Osteoblast (primary cell): ENCODE measurements at places on chromosomes 4 and X. TPM values are rescaled to one million over a fixed set of nuclear protein-coding genes. Genes with fewer than 3 reads are reported as not detected.

MTM1 gene
- total RNA-seq: 9.8 and 11.8 TPM in 2 replicates

RAB39B gene
- 0.36 and 0.59 TPM in 2 replicates for total RNA-seq

FRG2 gene
- not detected in 2 replicates for total RNA-seq

MAGEA10 gene
- not detected in 2 replicates for total RNA-seq

XK gene
- under 0.01 TPM in 2 replicates for total RNA-seq

EGFL6 gene
- total RNA-seq: under 0.01 and 0.29 TPM in 2 replicates

DTHD1 gene
- not detected in 2 replicates for total RNA-seq

GRPR gene
- not detected in 2 replicates for total RNA-seq

C1QTNF7 gene
- total RNA-seq: under 0.01 and 0.72 TPM in 2 replicates

RAB9B gene
- 1.1 and 1.8 TPM in 2 replicates for total RNA-seq

VEGFC gene
- 55.4 and 56.9 TPM in 2 replicates for total RNA-seq

FAM47A gene
- total RNA-seq: not detected in 2 replicates

XAGE2 gene
- not detected in 2 replicates for total RNA-seq

HAND2 gene
- total RNA-seq: 1.8 and 3.8 TPM in 2 replicates

- DNase-seq: no peak
These were observed 4.2 kb upstream of the CXCL3 start for GRCh38 chr4:74042681-74043080.

DNA sequence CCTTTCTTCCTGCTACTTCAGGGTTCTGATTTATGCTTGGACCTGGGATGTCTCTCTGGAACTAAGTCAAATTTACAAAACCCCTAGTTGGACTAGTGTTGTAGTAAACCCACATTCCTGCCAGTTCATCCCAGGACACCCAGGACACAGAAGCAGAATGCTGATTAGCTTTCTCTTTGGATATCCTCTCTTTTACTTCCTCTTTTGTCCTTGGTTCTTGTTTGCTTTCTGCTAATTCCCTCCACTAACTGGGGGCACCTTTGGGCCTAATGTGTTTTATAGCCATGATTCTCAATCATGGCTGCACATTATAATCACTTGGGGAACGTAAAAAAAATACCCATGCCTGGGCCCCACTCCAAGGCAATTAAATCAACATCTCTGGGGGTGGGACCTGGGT, 42.5 kb downstream of the LANCL3 start:
- DNase-seq: no peak

DNA sequence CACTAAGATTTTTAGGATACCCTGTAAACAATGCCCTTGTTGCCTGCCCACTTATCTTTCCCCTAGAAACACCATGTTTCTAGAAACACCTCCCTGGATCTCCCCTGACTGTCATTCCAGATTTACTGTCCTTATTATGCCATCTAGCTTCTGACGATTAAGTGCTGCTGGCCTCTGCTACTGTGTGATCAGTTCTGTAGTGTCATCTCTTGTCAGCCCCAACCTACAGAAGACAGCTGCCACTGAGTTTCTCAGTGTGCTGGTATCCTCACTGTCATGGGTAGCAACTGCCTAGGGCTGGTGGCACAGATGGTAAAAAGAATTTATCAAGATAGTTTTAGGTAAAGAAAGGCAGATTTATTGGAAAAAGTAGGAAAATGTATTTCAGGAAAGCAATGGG, 68.7 kb upstream of the WWC2 start:
- DNase-seq: no peak

DNA sequence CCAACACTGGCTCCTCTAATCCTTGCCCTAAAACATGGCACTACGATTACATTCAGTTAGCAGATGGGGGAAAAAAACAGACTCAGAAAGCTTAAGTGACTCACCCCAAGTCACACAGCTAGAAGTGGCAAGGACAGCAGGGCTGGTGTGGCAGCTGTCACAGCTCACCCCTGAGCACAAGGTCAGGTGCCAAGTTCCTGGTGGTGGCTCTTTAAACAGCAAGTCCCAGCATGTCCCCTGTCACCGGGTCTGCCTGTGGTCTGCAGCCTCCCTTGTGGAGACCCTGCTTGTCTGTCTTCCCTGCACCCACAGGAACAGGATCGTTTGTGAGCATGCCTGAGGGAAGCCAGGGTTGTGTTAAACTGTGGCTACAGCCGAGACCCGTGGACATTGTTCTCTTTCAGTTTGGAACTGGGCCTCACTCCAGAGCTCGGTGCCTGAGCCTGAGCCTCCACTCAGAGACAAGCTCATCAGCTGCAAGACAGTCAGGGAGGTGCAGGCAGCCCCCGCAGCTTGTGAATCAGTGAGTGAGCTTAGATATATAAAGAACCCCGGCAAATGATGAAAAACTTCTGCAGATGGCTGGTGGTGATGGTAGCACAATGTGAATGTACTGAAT, 260.8 kb downstream of the BCOR start:
- no peak for DNase-seq

- DNase-seq: no peak
These were observed 443.2 kb upstream of the FRG1 start for GRCh38 chr4:189497516-189497915.

- DNase-seq: no peak
These were observed 160.3 kb upstream of the RASGEF1B start for GRCh38 chr4:81631958-81632441.

DNA sequence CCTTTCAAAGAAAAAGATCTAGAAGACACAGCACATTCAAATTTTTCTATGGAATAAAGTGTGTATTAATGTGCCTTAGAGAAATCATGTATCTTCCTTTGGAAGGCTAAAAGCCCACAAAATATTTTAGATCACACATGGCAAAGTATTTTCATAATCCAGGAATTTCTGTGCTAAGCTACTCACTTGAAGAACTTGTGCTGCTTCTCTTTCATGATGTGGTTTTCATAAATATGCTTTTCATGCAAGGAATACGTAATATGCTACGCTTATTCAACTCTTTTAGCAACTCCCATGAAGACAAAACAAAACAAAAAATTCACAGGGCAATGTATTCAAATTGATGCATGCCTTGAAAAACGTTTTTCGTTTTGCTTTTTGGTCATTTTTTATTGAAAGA, 125.6 kb downstream of the ARHGAP24 start:
- DNase-seq: no peak

DNA sequence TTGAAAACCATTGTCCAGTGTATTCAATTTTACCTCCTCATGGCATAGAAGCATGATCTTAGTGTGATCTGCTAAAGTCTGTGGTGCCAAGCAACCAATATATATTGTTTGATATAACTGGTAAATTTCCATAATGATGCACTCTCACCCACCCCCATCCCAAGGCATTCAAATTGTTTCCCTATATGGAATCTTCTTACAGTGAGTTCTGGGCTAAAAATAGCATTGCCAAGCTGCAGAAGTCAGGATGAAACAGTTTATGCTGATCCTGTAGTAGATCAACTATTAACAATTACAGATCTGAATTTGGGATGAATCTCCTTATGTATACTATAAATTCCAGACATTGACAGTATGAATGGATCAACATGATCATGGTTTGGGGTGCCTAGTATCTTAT, 20.9 kb downstream of the FGF13 start:
- DNase-seq: no peak

DNA sequence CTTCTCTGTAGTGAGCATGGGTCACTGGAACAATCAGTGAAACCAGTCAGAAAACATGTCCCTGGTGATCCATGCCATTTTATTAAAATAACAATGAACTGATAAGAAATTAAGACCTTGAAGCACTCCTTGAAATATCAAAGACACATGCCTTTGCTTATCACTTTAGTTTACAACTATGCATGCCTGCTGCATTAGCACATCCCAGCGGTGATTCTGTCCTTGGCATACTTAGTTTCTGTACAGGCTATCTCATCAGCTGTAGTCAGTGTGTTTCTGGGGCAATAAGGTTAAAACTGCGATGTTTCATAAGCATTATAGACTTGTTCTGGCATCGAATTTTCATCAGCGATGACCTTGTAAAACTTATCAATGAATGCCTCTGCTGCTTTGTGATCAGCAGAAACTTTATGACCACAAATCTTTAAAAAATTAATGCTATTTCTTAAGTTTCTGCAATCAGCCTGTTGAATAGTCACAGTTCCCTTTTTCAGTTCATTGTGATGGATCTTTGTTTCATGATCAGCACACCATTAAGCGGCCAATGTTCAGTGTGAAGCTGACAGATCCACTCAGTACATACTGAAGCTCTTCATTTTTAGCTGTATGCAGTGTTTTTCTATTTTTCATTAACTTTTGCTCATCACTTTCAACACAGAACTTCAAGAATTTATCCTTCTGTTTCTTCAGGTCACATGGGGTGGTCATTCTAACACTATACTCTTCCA, 150.5 kb downstream of the RNF150 start:
- DNase-seq: no peak

- no peak for DNase-seq
These were observed 45.4 kb downstream of the FGFRL1 start for GRCh38 chr4:1056671-1057402.

DNA sequence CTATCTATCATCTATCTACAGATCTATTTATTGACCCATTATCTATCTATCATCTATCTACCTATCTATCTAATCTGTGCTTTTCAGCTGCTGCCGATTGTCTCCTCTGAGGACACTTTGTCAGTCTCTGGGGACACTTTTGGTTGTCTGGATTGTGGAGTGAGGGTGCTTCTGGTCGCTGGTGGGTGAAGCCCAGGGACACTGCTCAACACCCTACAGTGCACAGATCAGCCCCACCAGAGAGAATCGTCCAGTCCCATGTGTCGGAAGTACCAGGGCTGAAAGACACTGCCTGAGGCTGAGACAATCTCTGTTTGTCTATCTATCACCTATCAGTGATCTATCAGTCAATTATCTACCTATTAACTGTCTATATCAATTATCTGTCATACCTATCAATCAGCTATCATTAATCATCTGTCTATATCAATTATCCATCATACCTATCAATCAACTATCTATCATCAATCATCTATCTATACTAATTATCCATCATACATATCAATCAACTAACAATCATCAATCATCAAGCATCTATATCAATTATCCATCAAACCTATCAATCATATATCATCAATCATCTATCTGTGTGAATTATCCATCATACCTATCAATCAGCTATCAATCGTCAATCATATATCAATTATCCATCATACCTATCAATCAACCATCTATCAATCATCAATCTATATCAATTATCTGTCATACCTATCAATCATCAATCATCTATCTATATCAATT, 70.0 kb upstream of the PPP2R3B start:
- DNase-seq: no peak

DNA sequence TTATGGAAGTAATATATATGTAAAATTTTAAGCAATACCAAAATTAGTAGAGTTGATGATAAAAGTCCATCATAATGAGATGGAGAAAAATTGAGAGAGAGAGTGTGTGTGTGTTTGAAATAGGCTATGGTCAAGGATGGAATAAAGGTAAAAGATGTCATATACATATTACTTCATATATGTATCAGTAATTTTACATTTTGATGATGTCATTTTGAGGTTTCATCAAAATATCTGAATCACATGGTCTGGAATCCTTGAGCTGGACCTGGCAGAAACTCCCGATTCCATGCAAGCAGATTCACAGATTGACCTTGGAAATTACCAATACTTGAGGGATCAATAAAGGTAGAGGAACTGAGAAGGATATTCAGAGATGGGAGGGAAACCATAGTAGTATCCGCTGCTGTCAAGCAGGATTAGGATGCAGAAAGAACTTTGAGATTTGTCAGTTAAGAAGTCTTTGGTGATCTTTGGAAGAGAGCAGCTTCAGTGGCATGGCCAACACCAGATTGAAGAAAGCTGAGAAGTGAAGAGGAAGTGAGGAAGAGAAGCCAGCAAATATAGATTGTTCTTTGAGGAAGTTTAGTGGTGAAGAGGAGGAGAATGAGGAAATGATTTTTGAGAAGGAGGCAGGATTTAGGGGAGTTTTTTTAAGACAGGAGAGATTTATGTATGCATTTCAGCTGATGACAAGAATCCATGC, 21.5 kb downstream of the DNAAF6 start:
- no peak for DNase-seq

GRCh38 chr4:9841072-9841471, 59.6 kb downstream of the DRD5 start:
- no peak for DNase-seq

- DNase-seq: no peak
These were observed 25.3 kb upstream of the ARHGEF38 start for GRCh38 chr4:105527081-105527480.

DNA sequence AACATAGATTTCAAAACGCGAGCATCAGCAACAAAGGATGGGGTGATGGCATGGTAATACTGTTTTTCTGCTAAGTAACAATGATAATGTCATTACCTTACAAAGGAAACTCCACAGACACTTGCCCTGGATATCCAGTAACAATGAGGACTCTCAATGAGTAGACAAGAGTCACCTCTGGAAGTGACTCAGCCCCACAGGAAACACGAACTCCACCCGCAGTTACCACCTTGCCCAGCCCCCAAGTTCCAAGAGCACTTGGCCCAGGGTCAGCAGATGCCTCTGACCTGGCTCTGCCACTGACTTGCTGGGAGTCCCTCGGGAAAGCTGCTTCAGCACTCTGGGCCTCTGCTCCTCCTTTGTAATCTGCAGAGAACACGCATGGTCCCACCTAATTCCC, 110.3 kb upstream of the MAP3K15 start:
- no peak for DNase-seq

DNA sequence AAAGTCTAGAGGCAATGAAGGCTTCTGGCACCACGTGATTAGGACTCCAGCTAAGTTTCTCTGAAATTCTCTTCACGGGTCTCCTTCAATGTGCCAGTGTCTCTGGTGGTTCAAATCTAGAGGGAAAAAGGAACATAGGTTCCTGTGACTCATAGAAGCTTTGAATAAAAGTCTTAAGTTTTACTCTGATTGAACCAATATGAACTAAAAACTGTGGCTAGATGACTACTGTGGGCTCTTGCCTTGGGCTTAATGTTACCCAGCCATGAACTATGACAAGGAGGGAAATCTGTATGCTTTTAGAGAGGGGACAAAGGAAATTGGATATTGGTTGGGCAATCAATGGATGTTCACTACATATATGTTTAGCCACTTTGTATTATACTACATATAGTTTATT, 49.9 kb upstream of the TEX13D start:
- DNase-seq: no peak

- peak; percentile 85 for DNase-seq
These were observed 74.4 kb downstream of the SORBS2 start for GRCh38 chr4:185737489-185738037.

GRCh38 chr4:131367441-131367840, 1781.7 kb upstream of the PCDH10 start:
- no peak for DNase-seq

- DNase-seq: no peak
These were observed 104.6 kb upstream of the BMPR1B start for GRCh38 chr4:94653095-94653649.

- peak; percentile 81 for DNase-seq
These were observed 110.2 kb downstream of the FAM53A start for GRCh38 chr4:1573830-1574459.
